ENCODE measurements at places on chromosomes 5 and 9.

DNA sequence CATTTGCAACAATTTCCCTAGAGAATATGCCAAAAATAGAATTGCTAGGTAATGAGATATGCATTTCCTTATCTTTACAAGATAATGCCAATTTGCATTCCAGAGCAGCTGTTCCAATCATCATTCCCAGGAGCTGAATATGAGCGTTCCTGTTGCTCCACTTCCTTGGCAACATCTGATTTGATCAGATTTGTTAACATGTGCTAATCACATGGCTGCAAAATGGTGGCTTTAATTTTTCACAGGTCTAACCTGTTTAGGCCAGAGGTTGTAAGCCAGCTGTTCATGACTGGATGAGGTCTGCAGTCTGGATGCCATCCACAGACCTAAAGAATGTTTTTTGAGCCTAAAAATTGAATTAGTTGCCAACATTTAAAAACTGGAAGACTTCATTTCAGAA is 220.7 kb upstream of the IL12B start:
- DNase-seq = no peak

DNA sequence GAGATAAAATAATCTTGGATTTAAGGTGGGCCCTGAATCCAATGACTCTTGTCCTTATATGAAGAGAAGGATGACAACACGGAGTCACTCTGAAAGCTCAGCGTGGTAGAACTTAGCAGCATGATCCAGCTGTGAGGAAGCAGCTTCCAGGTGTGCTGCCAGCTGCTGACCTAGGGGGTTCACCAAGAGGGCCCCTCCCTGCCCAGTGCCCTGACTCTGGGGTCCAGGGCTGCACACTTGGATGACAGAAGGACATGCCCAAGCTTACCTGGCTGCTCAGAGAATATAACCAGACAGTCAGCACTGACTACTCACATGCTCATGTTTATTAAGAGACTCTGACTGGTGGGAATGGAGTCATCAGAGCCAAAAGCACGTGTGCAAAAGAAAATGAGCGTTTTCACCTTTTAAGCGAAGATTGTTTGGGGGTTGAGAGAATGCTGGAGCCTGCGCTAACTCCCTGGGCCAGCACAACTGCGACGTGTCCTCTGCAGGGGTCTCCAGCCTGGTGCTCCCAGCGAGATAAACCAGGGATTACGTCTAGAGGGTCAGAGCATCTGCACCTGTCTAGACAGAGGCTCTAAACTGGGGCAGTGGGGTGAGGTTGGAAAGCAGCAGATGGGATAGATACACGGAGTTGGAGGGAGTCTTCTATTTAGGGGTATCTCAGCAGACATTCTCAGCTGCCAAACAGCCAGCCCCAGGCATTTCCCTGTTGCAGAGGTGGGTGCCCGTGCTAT is 41.3 kb downstream of the ROPN1L start:
- no peak for DNase-seq

DNA sequence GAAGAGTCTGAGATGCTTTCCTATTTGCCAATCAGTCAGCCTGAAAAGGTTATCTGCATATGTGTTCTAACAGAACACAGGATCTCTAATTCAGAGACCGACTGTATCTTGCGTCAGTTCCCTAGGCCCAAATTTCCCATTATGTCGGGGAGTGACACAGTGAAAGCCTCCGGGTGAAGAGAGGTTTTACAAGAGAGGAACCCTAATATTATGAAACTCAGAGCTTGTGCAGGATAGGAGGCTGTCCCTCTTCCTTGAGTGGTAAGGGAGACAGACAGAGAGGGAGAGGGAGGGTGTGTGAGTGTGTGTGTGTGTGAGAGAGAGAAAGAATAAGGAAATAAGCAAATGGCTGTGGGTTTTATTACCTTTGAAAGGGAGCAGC is 1.9 kb downstream of the CD14 start:
- no peak for DNase-seq

DNA sequence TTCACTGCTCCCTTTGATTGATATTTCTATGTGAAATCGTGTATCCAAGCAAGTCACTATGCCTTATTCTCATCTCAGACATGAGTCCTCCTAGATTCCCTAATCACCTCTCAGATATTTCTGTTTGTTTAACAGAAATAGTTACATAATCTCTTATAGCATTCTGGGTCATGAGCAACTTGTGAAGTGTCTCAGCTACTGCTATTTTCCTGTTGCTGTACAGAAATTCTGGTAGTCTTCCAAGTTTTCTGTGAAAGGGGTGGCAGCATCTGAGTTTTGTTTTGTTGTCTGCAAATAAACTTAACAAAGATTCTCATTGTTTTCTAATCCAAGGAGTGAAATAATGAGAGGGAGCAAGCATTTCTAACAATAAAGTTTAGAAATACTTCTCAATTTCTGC is 256.9 kb upstream of the ST8SIA4 start:
- no peak for DNase-seq

DNA sequence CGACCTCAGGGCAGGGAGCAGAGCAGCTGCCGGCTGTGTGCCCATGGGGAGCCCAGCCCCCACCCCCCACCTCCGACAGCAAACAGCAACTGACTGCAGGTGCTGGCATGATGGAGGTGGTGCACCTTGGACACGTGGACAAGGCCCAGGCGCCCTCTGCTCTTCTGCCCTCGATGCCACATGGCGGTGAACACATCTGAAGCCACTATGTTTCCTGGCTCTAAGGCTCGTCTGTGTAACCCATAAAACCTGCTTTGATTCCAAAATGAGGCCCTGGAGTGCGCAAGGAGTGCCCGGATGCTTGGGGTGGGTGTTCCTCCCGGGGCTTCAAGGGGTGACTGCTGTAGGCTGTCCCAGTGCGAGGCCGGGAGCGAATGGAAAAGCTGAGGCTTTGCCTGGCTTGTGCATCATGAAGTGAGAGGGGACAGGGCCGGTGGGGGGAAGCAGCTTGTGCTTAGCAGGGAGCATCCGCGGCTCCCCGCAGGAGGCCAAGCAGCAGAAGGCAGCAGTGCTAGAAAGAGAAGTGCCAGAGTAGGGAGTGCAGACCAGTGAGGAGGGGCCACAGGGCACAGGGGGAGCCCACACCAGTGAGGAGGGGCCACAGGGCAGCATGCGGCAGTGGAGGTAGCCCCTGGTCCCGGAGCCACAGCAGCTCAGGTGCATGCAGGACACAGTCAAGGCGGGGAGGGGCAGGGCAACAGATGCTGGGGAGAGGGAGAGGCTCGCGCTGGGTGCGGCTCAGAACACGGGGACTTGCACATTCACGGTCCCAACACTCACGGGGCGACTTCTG is 30.0 kb downstream of the NKD2 start:
- no peak for DNase-seq

DNA sequence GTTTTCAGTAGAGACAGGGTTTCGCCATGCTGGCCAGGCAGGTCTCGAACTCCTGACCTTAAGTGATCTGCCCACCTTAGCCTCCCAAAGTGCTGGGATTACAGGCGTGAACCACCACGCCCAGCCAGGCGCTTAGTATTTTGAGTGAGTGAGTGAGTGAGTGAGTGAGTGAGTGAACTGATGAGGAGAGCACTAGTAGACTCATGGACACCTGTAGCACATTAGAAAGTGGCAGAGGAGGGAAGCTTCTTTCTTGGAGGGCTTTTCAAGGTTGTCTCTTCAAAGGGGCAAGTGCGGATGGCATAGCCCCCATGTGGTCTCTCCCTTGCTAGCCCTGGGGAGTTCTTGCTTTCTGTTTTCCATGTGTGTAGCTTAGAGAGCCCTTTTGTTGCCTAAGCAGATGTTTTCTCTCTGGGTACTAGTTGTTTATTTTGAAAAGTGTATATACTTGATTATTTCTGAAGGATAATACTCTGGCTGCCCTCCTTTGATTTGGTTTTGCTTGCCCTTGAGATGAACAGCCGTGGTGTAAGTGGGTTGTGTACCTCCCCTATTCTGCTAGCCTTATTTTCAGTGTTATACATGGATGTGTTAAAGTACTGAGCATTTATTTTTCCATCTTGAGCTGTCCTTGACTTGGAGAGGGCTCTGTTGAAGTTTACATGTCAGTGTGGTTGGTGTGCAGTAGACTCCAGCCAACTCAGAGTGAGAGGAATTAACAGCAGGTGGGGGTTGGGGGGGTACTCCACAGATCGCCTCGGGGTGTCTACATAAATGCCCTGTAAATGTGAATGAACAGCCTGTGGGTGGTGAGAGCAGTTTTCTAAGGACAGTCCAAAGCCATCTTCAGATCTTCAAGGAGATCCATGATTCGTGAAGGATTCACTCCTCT is 35.5 kb downstream of the PRRC2B start:
- DNase-seq = no peak

- no peak for DNase-seq
Observed at GRCh38 chr5:97364731-97365130, 181.7 kb upstream of the RIOK2 start.

DNA sequence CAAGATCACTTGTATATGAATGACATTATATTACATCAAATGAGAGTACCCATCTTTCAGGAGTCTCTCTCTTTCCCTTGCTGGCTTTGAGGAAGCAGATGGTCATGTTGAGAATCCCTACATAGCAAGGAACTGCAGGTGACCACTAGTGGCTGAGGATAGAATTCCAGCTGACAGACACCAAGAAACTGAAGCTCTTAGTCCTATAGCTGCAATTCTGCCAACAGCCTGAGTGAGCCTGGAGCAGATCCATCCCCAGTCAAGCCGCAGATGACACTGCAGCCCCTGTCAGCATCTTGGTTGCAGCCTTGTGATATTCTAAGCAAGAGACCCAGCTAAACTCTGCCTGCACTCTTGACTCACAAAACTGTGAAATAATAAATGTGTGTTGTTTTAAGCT is 531.5 kb downstream of the CSNK1G3 start:
- no peak for DNase-seq

DNA sequence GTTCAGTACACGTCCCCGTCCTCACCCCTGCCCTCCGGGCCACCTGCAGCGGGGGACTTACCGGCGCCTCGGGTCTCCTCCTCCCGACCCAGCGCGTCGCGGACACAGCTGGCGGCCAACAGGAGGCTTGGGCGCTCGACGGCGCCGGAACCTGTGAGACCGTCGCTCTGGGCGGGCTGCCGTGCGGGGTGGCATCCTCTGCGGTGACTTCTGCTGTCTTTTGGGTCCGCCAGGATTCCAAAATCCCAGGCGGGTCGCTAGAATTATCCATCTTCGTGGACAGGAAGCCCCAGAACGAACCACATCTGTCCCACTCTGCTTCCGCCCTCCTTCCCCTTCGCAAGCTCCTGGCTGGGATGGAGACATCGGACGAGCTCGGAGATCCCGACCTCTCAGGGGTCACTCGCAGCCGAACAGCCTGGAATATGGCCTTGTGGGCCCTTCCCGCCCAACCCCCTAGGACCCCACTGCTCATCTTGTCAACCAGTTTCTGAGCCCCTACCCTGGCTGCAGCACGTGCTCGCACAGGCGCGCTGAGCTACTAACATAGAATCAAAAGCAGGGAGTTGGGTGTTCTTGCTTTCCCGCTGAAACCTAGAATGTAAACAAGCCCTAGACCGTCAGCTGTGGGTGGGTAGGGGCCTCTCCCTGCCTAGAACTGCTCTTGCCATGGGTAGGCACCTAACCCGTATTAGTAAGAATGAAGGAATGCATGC is 947 bp upstream of the MARCHF3 start:
- peak; percentile 43 for DNase-seq

GRCh38 chr9:91776409-91777291 is 173.4 kb downstream of the ROR2 start:
- DNase-seq = no peak

DNA sequence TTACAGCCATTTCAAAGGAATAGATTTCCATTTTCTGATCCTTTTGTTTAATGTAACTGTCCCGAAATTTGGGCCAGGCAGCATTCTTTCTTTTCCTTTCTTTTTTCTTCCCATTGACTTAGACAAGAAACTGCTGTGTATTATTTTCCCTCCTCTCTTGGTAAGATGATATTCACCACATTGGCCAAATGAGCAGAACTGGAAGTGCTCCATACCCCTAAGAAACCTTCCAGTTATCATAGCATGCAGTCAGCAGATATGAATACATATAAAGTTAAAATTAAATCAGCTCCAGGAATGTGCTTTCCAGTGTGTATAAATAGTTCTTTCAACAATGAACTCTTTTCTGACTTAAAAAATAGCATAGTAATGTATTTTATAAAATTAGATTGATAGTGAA is 168.5 kb upstream of the GAS1 start:
- DNase-seq = peak; percentile 55

GRCh38 chr9:36123515-36123914 is 13.0 kb upstream of the GLIPR2 start:
- no peak for DNase-seq

DNA sequence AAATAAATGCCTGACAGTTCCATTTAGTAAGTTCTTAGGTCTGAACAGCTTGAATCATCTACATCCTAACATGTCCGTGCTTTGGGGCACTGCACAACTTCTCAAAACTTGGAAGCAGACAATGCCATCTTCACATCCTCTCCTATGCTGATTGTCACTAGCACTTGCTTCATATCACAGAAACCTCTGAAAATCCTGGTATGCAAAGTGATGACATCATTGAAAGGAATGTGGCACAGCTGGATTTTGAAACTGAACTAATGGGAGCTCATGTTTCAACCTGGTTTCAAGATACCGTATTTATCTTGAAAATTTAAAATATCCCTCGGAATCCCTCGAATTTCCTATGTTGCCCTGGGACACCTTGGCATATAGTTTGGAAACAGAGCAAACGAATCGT is 490.2 kb upstream of the DAP start:
- DNase-seq = no peak

GRCh38 chr9:121268851-121269641 is 1.1 kb downstream of the GSN start:
- peak; percentile 38 for DNase-seq

GRCh38 chr5:147754372-147755122 is 28.0 kb downstream of the JAKMIP2 start:
- DNase-seq = no peak

- DNase-seq = no peak
Observed at GRCh38 chr9:16954040-16954439, 83.6 kb upstream of the BNC2 start.

GRCh38 chr9:122380293-122380692 is 9.5 kb downstream of the PTGS1 start:
- DNase-seq = no peak

GRCh38 chr9:120336021-120336752 is 243.8 kb downstream of the CDK5RAP2 start:
- no peak for DNase-seq

Data from right hindlimb (tissue), 1 donor.